Ovary (tissue), 10 donors: ENCODE measurements at places on chromosomes 3 and 15. TPM values are rescaled to one million over a fixed set of nuclear protein-coding genes. Genes with fewer than 3 reads are reported as not detected.

DNA sequence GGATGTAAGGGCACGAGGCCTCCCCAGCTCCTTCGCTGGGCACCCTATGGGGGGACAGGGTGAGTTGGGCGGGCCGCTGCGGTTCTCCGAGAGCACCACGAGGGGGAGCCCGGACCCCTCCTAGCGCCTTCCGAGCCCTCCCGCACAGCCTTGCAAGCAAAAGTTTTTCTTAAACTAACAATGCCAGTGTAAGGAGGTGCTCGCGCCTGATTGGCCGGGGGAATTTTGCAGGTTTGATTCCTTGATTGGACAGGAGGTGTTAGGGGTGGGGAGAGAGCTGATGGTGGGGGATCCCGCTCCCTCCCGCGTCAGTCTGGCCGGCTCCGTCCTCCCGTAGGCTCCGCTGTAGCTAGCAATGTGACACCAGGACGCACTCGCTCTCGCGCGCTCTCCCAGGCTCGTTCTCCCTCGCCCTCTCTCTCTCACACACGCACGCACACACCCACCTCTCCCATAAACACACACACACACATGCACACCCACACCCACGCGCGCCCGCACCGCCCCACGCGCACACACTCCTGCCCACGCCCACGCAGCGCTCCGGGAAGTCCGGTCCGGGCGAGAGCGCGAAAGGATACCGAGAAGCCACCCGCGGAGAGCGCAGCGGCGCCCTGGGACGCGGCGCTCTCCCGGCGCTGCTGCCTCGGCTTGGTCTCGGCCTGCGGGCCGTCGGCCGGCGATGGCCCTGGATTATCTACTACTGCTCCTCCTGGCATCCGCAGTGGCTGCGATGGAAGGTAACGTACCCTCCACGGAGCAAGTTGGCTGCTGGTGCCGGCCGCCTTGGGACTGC, at the start of gene EPHB1:
Gene EPHB1, plus strand, starts transcription at position 311 of the 796 bp plus-strand sequence.
- peak within 1 kb of the TSS; percentile 44 for H3K4me3 ChIP-seq
- peaks cover 2% of the 10 kb centered on the region for H3K4me1 ChIP-seq
- no peak within 1 kb of the TSS for H3K27ac ChIP-seq
- H3K36me3 ChIP-seq = no peaks in the 10 kb centered on the region
- no peaks in the 10 kb centered on the region for H3K27me3 ChIP-seq
- peak; percentile 49 for DNase-seq

DNA sequence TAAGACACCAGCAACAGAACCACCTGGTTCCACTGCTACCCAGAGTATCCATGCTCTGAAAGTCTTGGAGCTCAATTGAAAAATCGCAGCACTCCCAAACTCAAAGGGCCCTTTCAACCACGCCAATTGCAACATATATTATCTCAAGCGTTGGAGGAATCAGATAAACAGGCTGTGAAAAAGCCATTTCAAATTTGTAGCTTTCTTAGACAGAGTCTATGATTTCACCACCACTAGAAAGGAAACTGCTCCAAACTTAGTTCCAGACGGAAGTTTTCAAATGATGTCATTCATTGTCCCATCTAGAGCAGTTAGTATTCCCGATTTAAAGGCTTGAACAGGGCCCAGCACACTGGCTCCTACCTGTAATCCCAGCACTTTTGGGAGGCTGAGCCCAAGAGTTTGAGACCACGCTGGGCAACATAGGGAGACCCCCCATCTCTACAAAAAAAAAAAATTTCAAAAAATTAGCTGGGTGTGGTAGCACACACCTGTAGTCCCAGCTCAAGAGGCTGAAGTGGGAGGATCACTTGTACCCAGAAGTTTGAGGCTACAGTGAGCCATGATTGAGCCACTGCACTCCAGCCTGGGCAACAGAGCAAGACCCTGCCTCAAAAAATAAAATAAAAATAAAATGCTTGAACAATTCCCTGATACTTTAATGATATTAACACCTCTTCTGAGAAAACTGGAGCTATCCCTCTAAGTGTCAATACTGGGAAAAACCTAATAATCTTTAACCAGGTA, 16.8 kb downstream of the TNIK start:
- no peaks in the 10 kb centered on the region for H3K27me3 ChIP-seq
- H3K27ac ChIP-seq = no peak overlapping the region
- no peak for DNase-seq
- no peaks in the 10 kb centered on the region for H3K36me3 ChIP-seq

GRCh38 chr3:79937567-79937966, 169.8 kb upstream of the ROBO1 start:
- no peaks in the 10 kb centered on the region for H3K4me1 ChIP-seq
- no peak for DNase-seq
- H3K27ac ChIP-seq = no peak overlapping the region
- H3K4me3 ChIP-seq = no peak overlapping the region

GRCh38 chr15:75736256-75736655, 23.6 kb upstream of the CSPG4 start:
- no peaks in the 10 kb centered on the region for H3K36me3 ChIP-seq
- H3K4me1 ChIP-seq = peaks cover 14% of the 10 kb centered on the region
- no peak overlapping the region for H3K27ac ChIP-seq
- DNase-seq = no peak

- H3K27me3 ChIP-seq = no peaks in the 10 kb centered on the region
- H3K4me3 ChIP-seq = no peak overlapping the region
- no peaks in the 10 kb centered on the region for H3K4me1 ChIP-seq
- DNase-seq = no peak
- H3K27ac ChIP-seq = no peak overlapping the region
These were observed 46.2 kb upstream of the NR2C2 start for GRCh38 chr3:14900881-14901873.

Gene LTF
- total RNA-seq = 1.6 TPM

Gene TPRG1
- 10.3 TPM for total RNA-seq
